ENCODE measurements at places on chromosomes 3 and 15.

DNA sequence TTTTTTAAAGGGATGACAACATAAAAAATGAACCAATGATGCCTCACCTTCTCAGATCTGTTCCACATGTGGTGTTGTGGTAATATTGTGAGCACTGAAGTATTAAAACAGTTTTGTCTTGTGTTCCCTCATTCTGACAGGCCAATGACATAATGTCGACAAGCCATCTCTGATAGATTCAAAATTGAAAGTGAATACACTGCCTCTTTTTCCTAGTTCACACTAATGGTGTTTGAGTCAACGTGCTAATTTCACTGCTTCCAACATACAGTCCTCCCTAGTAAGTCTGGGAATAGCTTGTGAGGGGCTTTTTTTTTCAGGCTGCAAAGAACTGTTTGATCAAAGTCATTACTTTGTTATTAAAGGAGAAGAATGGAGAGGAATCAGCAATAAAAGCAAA is 82.8 kb downstream of the ROBO2 start:
- DNase-seq: no peak

GRCh38 chr3:141191097-141191749 is 40.4 kb upstream of the PXYLP1 start:
- DNase-seq: no peak

GRCh38 chr3:59572106-59572505 is 522.3 kb upstream of the CFAP20DC start:
- no peak for DNase-seq

DNA sequence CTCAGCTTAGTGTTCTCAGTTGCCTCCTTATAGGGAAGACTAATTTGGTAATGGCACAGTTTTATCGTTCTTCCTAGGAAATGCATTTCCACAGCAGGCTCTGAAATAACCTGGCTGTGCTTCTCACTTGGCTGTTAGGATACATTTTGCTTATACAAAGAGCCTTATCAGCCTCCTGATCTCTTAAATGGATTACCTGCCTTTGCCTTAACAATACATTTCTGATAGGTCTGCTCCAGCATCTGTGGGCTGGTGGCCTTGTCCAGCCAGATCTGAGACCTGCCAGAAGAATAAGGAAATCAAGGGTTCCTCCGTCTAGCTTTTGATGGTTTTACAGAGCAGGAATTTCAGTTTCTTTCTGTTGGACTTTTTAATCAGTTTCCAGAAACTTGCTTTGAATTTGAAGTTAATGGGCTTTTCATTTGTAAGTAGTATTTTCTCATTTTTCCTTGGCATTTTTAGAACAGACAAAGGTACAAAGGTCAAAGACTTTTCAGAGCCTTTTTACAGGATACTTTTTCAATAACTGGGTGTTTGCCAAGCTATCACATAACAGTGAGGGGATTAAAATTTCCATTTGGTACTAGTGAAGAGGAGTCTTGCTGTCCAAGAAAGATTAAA is 116.3 kb downstream of the AKAP13 start:
- DNase-seq: no peak

- DNase-seq: peak; percentile 30
Measured at GRCh38 chr3:194275291-194275690, 75.8 kb downstream of the CPN2 start.

GRCh38 chr15:98127586-98127985 is 167.1 kb downstream of the ARRDC4 start:
- no peak for DNase-seq

GRCh38 chr3:49377483-49377882 is 19.3 kb upstream of the GPX1 start:
- DNase-seq: no peak

DNA sequence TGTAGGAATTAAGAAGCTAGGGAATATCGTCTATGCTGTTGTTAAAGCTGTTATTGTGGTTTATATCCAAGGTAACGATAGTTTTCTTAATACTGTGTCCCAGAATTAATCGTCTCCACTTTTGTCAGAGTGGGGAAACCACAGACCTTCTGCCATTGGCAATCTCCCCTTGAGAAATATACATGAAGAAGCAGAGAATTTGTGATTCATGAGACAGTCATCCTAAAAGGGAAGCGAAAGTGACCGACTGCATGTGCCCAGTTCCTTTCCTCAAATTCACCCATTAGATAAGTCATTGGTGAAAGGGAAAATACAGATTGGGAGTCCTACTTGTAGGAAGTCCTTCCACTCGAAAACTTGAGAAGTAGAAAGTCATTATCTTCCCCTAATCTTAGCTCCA is 26.6 kb downstream of the DIPK2A start:
- DNase-seq: no peak

DNA sequence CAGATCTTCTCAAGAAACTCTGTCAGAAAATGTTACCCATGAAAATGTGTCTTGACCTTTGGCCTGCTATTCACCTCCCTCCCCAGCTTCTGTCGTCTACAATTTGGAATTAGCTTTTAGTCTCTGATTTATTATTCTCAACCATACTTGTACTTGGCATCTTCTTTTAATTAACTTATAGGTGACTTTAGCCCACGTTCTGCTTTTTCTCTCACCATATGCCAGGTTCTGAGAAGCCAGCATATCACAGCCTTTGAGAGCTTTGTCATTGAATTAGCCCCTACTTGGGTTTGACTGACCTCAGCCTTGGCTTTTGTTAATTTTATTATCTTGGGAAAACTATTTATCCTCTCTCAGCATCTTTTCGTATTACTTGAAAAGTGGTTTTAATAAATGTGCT is 355.9 kb downstream of the OXSM start:
- DNase-seq: no peak

- DNase-seq: no peak
Measured at GRCh38 chr3:130939753-130940152, 45.9 kb downstream of the ATP2C1 start.

DNA sequence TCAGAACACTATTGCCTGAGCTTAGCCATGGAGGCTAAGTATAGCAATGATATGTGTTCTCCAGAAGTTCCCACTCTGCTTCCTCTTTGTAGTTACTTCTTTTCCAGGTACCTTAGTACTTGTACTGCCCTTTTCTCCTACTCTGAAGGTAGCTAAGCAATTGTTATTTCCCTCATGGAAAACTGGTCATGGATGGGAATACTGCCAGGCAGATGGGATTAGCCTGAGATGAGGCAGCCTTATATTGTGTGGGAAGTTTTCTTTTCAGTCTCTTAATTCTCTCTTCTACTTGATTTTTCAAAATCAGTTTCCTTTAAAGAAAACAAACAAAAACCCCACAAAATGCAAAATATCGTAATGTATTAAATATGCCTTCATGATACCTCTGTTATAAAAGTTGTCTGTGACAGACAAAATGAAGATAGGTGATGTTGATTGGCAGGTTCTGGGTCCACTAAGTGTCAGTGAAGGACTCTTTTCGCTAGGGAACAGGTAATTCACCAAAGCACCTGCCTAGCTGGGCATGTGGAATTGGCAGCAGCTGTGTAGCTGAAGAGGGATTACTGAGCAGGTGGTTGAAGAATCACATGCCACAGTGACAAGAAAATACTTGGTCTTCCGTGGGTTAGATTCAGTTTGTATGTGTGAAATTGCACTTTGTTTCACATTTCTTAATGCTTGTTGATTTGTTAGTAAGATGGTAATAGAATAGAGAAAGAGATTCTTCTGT is 4.1 kb downstream of the ZNF609 start:
- DNase-seq: no peak

DNA sequence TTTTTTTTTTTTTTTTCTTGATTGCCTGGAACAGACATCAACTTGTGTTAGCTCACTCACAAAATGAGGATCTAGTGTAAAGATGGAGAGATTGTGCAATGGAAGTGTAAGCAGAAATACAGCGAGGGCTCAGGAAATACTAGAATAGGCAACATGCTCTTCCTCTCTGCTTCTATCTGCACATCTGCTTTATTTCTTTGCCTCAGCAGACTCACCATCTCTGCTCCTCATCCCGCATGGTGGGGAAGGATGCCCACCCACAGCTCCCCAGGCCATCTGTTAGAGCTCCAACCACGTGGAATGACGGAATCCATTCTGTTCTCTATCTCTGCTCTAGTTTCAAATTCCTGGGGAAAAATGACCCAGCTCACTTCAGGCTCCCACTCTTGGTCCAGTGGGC is 128.0 kb upstream of the ADAMTS9 start:
- no peak for DNase-seq

DNA sequence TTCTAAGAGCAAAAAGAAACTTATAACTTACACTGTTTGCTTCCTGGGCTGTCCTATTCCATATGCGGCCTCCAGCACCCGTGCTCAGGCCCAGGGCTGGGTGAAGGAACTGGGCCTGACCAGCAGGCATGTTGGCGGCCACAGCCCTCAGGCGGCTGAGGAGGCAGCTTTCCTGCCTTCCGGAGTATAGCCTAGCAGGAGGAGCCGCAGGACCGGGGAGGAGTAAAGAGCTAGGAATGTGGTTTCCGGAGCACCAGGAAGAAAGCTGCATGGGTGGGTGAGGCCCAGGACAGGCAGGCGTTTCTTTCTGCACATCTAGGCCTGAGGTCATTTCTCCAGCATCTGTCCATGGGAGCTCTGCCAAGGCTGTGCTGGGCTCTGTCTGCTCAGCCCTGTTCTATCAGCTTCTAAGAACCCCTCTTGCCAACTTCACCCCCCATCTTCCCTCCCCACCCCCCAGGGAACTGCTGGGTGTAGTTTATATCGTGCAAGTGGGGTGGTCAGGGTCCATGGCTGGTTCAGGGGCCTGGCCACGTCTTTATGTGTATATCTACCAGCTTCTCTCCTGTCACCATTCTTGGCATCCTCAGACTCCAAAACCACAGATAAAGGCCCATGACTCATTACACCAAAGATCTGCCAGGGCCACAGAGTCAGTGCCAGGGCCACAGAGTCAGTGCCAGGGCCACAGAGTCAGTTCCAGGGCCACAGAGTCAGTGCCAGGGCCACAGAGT is 7.8 kb upstream of the KIF7 start:
- DNase-seq: peak; percentile 63

- DNase-seq: no peak
Measured at GRCh38 chr15:52963865-52964264, 173.7 kb upstream of the ONECUT1 start.

- no peak for DNase-seq
Measured at GRCh38 chr3:69271098-69271497, 114.8 kb downstream of the FRMD4B start.

DNA sequence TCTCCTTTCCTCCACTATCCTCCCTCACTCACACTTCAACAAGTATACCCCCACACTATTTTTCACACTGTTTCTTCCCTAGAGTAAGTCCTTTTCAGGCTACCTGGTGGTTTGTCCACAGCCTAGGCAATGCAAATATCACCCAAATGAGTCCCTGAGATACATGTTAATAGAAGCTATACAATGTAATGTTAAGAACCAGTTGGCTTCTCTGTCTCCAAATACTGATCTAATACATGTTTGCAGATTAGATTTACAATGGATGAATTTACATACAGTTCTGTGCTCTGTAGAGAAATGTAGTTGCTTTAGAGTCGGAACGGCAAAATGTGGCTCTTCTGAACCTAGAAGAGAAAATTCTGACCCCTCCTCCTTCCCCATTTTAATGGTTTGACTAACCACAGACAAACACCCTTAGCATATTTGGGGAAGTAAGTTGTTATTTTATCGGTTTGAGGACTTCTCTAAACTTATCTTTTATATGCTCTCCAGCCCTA is 63.6 kb upstream of the MBNL1 start:
- no peak for DNase-seq

- DNase-seq: no peak
Measured at GRCh38 chr3:59771768-59772181, 722.0 kb upstream of the CFAP20DC start.

DNA sequence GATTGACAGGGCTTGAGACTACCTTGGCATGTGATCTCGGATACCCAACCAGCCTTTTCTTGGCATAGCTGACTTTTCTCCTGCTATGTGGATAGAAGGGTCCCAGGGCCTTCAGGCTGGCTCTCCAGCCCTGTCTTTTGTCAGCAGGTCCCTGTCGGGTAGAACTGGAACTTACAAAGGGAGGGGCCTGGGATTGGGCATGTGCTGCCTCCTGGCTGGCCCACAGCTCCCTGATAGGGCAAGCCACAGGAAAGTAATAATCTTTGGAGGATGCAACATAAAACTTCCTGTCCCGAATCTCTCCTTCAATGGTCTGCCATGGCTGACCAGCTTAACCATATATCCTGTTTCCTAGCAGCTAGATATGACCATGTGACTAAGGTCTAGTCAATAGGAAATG is 89.1 kb downstream of the ABHD5 start:
- peak; percentile 6 for DNase-seq

DNA sequence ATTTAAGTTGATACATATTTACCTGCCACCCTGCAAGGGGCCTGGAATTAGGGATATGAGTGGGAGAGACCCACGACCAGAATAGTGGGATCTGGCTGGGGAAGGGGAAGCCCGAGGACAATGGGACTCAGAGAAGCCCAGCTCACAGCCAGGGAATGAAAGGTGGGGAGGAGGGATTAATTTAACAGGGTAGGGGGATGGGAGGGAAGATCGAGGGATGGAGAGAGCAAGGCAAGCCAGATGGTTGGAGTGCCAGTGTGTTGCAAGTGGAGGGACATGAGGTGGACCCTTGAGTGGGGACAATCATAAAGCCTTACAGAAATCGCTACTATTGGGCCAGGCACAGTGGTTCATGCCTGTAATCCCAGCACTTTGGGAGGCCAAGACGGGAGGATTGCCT is 4.4 kb upstream of the GNAI2 start:
- no peak for DNase-seq

DNA sequence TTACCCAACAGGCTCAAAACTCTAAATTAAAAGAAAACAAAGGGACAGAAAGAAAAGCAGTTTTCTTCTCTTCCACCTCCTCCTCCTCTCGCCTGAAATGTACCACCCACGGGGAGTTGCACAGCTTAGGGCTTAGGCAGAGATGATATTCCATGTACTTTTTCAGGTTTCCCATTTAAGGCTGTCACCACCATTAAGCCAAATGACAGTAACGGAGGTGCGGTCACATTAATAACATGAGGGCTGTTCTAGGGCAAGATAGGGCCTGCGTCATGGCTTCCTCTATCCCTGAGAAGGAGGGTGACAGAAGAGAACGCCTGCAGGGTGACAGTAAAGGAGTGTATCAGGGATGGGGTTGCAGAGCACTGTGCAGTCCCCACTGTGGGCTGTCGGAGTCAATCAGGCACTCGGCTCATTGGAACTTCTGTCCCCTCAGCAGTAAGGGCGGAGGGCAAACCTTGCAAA is 51.7 kb upstream of the TJP1 start:
- DNase-seq: no peak

DNA sequence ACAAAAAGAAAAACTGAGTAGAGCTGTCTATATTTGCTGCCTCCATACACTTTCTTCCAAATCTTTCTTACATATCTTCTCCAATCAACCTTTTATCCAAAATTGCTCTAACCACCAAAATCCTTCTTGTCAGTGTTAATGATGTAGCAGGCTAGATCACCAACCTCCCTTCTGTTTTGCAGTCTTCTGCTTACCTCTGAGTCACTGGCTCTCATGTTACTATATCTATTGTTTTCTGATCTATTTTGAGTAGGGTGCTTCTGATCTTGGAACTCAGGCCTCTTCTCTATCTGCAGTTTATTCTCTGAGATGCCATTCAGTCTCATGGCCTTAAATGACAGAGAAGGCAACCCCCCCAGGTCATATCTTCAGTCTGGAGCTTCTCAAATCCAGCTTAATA is 26.3 kb upstream of the AADAC start:
- no peak for DNase-seq
